ENCODE measurements at places on chromosomes 13 and 19.
A peak's percentile ranks its signal among the peaks of the same experiment; 100 is the strongest.

GRCh38 chr19:32178401-32178800 is 167.0 kb upstream of the ZNF507 start:
- DNase-seq: no peak

DNA sequence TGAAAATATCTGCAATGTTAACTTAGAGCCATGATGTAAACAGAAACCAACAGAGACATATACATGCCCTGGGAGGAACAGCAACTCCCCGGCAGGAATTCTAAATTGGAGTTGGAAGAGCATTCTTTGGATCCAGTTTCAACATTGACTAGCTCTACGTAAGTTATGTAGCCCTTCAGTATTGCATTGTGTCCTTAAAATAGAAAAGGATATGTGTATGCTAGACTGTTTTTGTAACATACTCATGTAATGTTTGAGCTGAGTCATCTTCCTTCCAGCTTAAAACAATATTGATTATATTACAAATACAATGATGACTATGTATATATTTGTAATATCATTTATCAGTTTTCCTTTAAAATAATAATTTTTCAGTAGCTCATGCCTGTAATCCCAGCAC is 1422.2 kb upstream of the PCDH20 start:
- DNase-seq: no peak

- no peak for DNase-seq
Measured at GRCh38 chr13:77891041-77891440, 27.6 kb downstream of the EDNRB start.

DNA sequence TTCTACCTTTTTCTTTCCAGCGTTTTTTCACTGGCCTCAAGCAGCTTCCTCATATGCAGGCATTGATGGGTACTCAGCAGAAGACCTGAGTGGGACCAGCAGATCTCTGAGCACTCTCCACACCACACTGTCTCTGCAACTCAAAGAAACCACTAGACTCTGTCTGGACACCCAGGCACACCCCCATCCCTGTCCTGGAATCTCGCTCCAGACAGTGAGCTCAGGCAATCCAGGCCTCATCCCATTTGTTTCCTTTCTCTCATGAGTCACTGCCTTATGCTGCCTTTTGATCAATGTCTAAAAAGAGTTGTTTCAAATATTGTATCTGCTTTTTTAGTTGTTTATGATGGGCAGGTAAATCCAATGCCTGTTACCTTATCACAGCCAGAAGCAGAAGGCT is 19.7 kb upstream of the POP4 start:
- no peak for DNase-seq

DNA sequence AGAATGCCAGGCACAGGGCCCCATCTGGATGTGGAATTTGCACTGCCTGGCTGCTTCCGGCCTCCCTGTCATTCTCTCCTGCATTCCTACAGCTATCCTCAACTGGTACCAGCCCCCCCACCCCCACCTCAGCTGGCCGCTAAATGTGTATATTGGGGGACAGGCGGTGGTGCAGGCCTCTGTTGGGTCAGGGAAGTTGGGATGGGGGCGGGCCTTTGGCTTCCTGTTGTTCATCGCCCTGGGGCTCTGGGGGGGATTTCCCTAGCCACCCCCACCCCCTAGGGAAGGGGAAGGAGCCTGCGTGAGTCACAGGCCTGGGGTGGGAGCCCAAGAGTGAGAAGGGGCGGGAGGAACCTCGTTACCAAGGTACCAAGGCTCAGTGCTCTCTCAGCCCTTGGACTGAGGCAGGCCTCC is 10.6 kb downstream of the POU2F2 start:
- DNase-seq: peak; percentile 30

DNA sequence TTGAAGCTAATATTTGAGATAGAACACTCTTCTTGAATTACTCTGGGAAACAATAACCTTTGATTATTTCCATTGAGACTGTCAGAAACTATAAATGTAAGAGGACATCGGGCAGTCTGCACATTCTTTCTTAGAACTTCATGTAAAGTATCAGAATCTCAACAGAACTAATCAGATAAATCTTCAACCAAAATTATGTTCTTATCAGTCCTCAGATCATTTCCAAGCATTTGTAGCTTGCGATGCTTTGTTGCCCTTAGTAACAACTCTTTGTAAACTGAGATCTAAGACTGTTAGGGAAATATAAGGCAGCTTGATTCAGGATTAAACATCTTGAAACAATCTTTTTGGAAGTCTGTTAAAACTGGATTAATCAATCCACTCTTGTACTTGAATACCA is 70.3 kb downstream of the FNDC3A start:
- no peak for DNase-seq

- no peak for DNase-seq
Measured at GRCh38 chr13:52862358-52863206, 14.1 kb upstream of the PCDH8 start.

DNA sequence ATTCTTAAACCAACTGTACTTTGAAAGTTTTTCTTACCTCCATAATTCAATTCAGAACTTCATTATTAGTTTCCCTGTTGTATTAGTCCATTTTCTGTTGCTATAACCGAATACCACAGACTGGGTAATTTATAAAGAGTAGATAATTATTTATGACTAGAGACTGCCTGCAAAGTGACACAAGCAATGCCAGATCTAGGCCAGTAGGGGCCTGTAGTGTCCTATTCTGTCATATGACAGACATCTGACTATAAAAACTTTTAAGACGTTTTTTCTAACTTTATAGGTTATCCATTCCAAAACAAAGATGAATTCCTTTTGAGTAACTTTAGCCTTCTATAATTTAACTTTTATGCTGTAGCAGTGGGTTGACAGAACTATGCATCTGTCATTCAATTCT is 2783.8 kb downstream of the PCDH9 start:
- no peak for DNase-seq

DNA sequence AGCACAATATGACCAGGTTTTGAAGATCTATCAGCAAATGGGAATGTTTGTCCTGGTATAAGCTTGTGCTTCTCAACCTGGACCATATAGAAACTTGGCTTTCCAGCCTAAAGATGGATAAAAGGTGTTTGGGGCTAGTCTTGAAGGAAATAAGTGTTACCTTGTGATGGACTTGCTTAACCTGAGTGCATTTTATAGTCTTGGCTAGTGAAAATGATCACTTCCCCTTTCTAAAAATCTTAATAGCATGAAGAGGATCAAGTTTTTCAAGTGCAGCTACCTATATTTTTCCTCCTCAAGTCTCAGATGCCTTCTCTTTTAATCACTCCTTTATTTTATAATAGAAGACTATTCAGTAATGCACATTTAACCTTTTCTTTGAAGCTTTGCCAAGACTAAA is 919.8 kb upstream of the SLITRK1 start:
- no peak for DNase-seq

DNA sequence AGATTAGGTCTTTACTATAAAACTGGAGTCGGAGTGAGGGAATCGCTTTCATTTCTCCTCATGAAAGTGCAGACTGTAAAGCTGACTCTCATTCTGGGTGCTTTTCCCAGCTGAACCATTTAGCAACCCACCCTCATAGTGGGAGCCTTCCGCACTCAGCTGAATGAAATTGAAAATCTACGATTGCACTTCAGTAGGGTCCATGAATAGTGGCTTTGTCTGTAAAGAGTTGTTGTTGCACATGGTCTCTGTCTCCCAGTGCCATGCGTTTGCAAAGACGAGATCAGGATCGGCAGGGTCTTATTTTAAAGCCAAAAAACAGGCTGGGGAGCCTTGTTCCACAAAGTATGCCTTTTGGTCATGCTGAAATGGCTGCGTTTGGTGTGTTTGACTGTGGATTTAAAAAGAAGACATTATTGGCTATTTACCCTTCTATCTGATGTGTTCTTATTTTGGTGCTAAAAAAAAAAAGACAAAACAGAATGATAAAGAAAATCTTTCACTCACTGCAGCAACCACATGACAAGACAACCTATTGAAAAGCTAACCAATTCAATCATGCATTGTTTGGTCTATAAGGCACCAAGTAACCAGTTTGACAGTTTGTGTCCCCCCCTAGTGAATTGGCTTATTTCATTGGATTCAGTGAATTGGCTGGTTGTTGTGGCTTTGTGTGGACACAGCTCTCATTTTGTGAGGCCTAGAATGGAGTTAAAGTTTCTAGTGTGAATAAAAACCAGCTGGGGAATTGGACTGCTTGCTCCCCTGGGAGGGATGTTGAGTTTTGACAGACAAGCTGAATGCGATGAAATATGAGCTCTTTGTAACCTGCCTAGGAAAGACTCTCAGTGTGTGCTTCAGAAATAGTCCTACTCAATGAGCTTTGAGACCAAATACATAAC is 65.6 kb downstream of the ARHGAP35 start:
- DNase-seq: no peak

- DNase-seq: no peak
Measured at GRCh38 chr13:108020027-108020426, 195.3 kb downstream of the LIG4 start.

DNA sequence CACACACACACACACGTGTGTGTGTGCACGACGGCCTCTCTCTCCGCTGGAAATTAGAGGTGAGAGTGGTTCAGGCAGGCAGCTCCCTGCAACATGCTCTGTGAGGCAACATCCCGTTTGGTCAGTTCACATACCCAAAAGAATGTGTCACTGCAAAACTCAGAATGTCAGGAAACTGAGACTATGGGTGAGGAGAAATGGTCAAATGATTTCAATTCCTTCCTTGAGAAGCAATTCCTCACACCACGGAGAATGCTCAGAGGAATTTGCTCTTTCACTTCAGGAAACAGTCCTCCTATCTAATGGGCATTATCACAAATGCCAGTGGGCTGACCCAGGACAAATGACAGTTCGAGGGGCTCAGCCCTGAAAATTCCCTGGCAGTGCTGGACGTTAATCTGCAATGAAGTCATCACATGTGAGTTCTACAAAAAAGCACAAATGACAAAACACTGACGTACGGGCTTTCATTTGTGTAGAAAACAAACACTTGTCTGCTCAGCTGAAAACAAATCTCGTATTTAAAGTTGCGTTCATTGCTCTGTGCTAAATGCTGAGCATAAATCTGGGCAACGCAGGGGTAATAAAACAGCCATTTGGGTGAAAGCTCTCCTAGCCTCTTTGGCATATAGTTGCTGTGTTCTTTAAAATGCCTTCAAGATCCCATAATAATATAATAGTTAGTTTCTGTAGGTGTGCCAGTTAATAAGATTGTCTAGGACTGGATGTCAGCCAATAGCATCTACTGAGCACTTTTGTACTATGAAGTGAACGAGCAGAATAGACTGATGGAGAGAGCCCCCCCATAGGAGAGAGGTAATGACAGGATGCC is 18.6 kb upstream of the LATS2 start:
- no peak for DNase-seq

GRCh38 chr19:33446330-33447293 is 73.1 kb downstream of the CEBPG start:
- no peak for DNase-seq

GRCh38 chr19:49712397-49712859 is 21.5 kb downstream of the CPT1C start:
- DNase-seq: no peak

GRCh38 chr13:109781384-109782065 is 4.9 kb downstream of the IRS2 start:
- no peak for DNase-seq

DNA sequence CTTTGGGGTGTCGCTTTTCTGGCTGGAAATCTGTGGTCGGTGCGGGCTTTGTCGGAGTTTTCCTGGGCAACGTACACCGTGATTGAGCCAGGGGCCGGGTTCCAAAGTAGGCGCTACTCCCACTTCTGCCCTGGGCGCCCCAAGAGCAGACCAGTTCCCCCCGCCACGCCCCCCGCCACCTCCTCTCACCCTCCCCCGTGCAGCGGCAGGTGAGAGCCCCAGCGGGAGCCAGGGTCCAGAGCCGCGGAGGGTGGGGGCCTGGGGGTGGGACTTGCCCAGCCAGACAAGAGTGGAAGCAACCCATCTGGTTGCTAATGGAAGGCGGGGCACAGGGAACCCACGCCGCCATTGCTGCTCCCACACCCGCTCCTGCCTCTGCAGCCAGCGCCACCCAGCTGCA is 2195.9 kb downstream of the PCDH9 start:
- no peak for DNase-seq

GRCh38 chr13:30610311-30610710 is 7.4 kb upstream of the USPL1 start:
- no peak for DNase-seq

DNA sequence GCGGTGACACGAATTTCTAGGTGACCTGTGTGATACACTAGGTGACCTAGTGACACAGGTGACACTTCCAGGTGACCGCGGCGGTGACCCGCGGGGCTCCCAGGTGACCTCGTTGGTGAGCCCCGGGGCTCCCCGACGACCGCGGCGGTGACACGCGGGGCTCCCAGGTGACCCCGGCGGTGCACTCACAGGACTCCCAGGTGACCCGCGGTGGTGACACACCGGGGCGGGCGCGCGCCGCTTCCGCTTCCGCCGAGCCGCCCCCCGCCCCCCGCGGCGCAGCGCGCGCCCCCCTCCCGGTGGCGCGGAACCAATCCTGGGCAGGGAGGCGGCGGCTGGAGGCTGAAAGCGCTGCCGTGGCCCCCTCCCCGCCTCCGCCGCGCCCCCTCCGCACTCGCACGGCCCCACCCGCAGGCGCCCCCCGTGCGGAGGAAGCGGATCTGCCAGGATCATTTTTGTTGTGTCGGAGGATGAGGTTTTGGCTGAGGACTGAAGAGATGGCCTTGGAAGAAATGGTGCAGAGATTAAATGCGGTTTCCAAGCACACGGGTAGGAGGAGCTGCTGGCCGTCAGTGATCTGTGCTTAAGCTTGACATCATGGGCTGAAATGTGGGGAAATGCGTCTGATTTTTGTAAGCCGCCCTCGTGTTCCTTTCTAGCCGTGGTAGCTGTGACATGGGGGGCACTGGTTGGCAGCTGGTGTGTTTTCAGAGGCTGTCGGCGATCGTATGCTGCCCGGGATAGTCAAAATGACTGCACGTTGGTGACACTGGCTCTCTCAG is at the start of gene MCF2L:
MCF2L (plus strand) TSS at position 305 of the 782 bp plus-strand sequence; CDS start at position 471, 166 bp downstream.
- DNase-seq: no peak

GRCh38 chr13:48873587-48873986 is 102.1 kb upstream of the FNDC3A start:
- DNase-seq: no peak

GRCh38 chr13:98873377-98874028 is 104.4 kb downstream of the DOCK9 start:
- no peak for DNase-seq

DNA sequence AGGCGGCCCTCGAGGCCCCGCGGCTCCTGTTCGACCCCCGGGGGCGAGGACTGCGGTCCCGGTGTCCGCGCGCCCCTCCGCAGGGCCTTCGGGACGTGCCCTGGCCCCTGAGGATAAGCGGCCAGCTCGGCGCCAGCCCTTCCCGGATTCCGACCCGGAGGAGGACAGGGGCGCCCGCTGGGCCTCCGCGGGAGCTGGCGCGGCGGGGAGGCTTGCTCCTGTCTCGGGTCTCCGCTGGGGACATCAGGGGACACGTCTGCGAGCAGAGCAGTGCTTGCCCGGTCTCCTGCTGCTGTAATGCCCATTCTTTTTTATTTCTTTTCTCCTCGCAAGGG is 829 bp downstream of the B3GLCT start:
- peak; percentile 5 for DNase-seq

- peak; percentile 77 for DNase-seq
Measured at GRCh38 chr19:47608074-47608918, 638 bp upstream of the BICRA start.

DNA sequence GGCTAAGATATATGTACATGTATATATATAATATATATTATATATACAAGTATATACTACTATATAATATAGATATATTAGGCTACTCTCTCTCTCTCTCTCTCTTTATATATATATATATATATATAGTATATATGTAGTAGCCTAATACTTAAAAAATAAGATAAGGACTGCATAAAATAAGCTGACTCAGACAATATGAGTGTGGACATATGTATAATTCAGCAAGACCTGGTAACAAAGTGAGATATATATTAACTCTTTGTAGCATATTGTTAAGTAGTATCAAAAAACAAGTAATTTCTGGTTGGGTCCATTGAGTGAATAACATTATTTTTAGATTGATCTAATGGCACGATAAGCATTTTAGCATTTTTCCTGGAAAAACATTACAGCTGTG is 509.0 kb downstream of the GPC5 start:
- no peak for DNase-seq

All from stimulated activated CD8-positive, alpha-beta memory T cell treated with anti-CD3 and anti-CD28 coated beads, Interleukin-4, amount 100 ng/mL, for 1 hour (primary cell).